ENCODE measurements at places on chromosomes 7 and 10.

GRCh38 chr7:77209479-77210139 is 10.0 kb upstream of the FGL2 start:
- no peak for DNase-seq

GRCh38 chr10:88991161-88991898 is 732 bp downstream of the FAS start:
- DNase-seq, result no peak

- no peak for DNase-seq
Measured at GRCh38 chr7:200704-201103, 8.3 kb downstream of the FAM20C start.

DNA sequence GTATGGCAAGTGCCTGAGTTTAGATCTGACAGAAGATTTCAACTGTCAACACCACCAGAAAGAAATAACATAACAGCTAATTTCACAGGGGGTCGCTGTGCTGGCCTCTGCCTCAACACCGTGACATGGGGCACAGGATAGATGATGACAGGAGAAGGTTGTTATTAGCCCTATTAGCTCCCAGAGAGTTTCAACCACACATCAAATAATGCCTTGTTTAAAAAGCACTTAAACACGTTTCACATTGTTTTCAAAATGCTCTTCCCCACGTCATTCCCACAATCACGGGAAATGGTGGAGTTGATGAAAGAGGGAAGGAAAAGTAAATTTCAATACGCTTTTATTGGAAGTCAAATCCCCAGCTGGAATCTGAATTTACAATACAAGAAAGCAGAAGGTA is 184.7 kb downstream of the MAGI2 start:
- DNase-seq, result no peak

DNA sequence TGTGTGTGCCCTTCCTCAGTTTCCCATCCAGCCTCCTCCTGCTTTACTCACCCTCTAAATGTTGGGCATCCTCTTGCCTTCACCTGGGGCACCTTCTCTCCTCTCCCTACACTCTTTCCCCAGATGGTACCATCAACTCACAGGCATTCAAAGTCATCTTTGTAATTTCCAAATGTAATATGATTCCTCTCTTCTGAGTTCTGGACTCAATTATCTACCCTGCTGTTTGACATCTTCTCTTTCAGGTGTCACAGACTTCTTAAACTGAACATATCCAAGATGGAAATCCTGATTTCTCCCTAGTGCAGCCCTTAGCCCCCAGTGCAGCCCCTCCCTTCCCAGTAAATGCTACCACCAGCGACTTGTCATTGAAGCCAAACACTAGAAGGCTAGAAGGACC is 422.8 kb downstream of the KCNMA1 start:
- DNase-seq, result no peak

DNA sequence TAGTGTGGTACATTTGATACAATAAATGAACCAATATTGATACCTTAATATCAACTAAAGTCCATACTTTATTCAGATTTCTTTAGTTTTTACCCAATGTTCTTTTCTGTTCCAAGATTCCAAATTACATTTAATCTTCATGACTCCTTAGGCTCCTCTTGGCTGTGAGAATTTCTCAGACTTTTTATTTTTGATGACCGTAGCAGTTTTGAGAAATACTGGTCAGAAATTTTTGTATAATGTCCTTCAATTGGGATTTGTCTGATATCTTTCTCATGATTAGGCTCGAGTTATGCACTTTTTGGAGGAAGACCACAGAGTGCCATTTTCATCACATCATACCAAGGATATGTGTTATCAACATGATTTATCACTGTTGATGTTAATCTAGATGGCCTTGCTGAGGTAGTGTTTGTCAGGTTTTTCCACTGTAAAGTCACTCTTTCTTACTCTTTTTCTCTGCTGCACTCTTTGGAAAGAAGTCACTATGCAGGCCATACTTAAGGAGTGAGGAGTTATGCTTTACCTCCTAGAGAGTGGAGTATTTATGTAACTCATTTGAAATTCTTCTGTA is 12.9 kb upstream of the ENTPD1 start:
- no peak for DNase-seq

DNA sequence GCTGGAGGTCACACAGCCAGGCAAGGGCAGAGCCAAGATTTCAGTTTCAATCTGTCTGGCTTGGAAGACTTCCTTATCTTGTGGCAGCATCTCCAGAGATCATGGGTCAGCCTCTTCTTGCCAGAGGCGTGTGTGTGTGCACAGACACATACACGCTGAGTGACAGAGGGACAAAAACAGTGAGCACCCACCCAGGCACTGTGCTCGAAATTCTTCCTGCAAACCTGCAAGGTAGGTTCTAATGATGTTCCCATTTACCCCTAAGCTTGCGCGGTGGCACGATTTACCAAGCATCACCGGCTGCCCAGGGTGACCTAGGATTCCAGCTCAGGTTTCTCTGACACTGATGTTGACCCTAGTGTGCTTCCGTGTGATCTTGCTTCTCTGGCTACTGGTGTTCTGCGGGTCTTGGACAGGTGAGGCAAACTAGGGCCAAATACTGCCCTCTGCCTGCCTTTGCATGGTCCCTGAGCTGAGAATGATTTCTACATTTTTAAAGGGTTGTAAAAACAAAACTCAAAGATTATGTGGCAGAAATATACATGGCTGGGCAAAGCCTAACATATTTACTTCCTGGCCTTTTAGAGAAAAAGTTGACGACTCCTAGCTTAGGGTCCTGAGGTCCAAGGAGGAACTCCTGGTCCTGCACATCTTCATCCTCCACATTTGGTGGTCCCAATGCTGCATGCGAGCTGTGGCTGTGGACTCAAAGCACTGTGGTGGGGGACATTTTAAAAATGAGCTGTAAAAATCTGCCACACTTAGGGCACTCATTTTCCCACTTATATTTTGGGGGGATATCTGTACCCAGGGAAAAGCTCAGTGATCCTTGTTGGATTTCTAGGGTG is 268.5 kb downstream of the RPS24 start:
- DNase-seq, result no peak

DNA sequence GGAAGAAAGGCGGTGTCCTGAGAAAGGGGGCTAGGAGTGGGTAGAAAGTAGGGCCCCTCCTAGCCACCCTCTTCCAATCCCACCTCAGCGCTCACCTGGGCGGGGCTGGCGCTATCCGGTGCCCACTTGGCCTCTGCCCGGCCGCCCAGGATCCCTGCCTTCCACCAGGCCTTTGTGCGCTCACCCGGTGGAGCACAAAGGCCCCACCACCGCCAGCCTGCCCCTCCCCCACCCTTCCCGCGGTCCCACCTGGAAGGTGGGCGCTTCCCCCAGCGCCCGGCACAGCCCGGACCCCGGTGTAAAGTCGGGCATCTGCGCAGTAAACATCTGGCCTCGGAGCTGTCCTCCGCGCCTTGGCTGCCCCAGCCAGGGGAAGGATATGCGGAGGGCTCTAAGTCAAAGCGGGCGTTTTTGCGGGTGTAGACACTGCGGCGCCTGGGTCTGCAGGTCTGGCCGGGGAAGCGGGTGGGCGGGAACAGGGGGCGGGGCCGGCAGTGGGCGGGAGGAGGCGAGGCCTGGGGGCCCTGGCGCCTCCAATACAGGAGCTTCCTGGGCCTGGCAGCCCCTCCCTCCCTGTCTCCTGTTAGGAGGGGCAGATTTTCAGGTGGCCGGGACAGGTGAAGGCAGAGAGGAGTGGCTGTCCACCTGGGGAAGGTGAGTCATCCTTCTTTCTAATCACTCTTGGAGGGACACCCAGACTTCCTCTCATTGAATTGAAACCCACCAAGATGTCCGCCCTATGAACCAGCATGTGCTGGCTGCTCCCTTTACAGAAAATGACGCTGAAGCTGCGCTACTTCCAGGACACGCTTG is 49.3 kb downstream of the PNLIPRP2 start:
- no peak for DNase-seq

DNA sequence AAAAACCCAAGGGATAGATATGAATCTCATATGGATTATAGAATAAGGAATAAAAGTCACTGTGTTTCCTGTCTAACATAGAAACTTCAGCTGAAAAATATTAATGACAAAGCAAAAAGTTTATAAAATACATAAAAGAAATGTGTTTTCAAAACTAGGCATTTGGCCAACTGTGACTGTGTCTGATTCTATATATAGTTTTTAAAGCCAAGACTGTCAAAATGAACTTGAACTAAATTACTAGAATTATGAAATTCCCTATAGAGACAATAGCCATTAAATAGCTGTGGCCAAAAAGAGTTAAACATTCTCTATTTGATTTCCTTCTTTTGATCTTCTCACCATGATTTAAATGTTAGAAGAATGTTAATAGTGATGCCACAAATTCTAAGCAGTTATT is 311.2 kb upstream of the SEMA3D start:
- DNase-seq, result no peak

GRCh38 chr7:288671-289101 is 1.3 kb upstream of the FOXL3 start:
- DNase-seq, result no peak

DNA sequence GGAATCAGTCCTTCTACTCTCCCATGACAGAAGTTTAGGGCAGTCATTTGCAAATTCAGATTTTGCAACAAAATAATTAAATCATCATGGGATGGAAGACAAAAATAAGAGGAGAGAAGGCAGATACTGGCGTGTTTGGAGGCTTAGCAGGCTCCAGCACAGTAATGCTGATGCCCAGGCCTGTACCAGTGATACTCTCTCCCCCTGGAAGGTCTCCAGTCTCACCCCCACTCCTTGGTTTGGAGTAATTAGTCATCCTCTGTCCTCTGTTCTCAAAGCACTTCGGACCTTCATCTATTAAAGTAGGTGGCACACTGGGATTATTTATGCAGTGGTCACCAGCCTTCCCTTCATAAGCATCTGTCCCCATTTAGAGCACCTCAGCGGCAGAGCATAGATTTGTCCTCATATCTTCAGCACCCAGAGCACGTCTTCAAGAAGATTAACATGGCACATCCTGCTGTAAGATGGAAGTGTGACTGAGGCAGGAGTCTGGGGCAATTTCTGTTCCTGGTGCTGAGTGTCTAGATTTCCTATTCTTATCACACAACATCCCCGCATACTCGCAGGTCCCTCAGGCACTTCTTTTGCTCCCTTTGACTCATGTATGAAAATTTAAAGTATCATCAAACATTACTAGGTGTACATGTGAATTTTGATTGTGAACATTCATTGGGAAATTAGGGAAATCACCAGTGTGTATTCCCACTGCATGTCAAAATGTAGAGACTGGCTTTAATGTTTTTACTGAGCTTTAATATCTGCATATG is 31.3 kb upstream of the TRIL start:
- no peak for DNase-seq

DNA sequence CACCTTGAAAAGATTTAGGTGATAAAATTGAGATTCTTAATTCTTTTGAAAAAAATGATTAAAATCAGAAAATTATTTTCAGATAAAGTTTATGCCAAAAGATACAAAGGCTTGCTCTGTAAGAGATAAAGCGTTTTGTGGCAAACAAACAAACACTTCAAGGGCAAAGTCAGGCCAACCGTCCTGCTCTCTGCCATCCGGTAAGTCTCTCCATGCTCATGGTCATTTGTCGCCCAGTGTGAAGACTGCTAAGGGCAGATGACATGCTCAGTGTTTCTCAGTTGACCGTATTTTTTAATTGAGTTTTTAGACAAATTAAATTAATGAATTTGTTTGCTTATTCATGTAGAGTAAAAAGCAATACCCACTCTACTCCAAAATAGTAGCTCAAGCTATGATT is 60.0 kb downstream of the PTPRE start:
- no peak for DNase-seq

DNA sequence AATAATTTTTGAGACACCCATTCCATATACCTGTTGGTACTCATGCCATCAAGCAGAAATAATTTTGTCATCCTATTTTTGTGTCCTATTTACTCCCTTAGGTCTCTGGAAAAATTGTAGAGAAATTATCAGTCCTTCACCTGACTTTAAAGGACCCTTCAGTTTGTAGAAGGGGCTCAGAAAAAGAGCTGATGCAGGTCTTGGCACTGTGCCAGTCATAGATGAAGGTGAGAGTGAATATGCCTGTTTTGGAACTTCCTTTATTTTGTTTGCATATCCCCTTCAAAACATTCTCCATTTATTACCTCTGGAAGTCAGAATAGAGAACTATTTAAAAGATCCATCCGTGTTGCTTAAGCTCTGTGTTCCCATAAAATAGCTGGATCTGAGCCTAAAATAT is 321.0 kb upstream of the TPK1 start:
- DNase-seq, result no peak

- DNase-seq, result no peak
Measured at GRCh38 chr10:8045726-8046494, 8.6 kb upstream of the GATA3 start.

DNA sequence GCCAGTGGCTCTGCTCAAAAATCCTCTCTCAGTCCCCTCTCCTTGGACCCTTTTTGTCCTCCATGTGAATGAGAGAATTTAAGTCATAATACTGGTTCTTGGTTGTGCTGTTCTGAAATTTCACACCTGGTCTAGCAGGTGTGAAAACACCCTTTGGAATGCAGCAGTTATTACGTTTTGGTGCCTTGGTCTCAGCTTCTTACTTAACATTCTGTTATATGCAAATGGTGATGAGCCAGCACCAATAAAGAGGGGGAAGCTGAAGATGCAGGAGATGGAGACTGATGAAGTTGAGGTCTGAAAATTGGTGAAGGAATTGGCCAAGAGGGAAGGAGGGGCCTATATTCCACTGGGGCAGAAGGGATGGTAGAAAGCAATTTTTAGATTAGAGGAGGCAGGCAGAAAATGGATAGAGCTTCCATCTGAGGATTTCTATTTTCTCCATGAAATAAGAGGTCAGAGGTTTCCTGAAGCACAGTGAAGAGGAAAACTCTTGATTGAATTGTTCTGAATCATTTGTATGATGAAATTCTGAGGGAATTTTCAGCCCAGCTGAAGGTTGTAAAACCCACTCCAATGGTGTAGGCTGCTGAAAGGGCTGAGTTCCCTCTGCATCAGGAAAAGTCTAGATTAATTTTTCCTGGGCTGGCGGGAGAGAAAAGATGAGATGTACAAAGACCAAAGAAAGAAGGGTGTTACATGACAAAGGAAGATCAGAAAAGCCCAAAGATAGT is 94.0 kb upstream of the FAM180A start:
- no peak for DNase-seq

- DNase-seq, result no peak
Measured at GRCh38 chr7:36343548-36343947, 46.1 kb upstream of the ANLN start.

GRCh38 chr10:4546500-4546899 is 279.5 kb upstream of the AKR1E2 start:
- DNase-seq, result no peak

- DNase-seq, result no peak
Measured at GRCh38 chr7:158271646-158272045, 316.0 kb downstream of the PTPRN2 start.

GRCh38 chr7:151069841-151070573 is 10.6 kb downstream of the FASTK start:
- no peak for DNase-seq

GRCh38 chr10:42942279-42942950 is 134.5 kb upstream of the RET start:
- DNase-seq, result no peak

All from NCI-H2029 (cell line).